Immature natural killer cell (primary cell): ENCODE measurements at places on chromosomes 3 and 15.

- DNase-seq, result no peak
These were observed 102.5 kb downstream of the IQSEC1 start for GRCh38 chr3:12970684-12971083.

GRCh38 chr15:96332637-96333121 is 2.2 kb downstream of the NR2F2 start:
- no peak for DNase-seq

GRCh38 chr15:58313304-58313703 is 118.5 kb upstream of the LIPC start:
- DNase-seq, result peak; percentile 29

GRCh38 chr15:65752151-65752700 is 39.9 kb downstream of the DENND4A start:
- DNase-seq, result no peak

GRCh38 chr15:89378296-89379151 is 43.9 kb upstream of the POLG start:
- peak; percentile 44 for DNase-seq

GRCh38 chr3:174223042-174223441 is 636.1 kb upstream of the NAALADL2 start:
- DNase-seq, result no peak

DNA sequence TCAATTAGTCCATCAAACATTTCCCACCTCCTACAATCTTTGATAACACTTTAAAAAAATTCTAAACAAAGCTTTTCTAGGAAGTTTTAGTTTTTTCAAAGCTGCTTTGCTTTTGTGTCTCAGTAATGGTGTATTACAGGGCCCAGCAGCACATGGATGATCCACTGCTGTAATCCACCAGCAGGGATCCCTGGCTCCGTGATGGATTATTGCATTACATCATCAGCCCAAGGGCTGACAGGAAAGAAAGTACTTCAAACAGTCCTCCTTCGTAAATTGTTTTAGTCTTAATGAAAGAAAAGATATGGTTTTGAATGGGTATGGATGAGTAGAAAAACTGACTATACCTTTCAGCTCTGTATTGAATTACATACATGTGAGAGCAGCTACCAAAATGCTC is 688.9 kb upstream of the NAALADL2 start:
- no peak for DNase-seq

DNA sequence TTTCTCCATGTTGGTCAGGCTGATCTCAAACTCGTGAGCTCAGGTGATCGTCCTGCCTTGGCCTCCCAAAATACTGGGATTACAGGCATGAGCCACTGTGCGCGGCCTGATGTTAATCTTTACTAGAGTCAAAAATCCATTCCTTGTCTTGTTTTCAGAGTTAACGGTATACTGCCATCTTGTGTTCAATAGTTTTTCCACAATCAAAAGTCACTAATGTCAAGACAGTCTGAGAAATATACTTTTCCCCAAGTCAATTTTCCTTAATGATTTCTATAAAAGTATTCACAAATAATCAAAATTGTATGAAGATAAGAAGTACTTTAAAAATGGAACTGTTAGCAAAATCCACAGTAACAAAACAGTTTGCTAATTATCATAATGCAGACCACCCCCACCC is 8.5 kb downstream of the CRBN start:
- peak; percentile 39 for DNase-seq

DNA sequence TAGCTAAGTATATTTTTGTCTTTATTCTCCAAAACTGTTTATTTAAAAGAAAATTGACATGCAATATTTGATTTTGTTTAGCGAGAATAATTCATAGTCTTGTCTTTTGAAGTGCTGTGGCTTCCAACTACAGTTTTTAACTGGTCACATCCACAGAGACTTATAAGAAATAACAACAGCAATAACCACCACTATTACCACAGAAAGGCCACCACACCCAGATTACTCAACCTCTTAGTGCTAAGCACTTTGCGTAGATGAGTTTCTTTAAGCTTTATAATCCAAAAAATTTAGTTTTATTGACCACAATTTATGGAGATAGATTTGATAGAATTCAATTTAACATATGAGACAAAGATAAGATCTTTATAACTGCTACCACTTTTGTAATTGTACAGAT is 468.4 kb upstream of the UBE2E2 start:
- no peak for DNase-seq

- no peak for DNase-seq
These were observed 16.3 kb downstream of the SYNM start for GRCh38 chr15:99121207-99121606.

- DNase-seq, result no peak
These were observed 21.9 kb downstream of the PIK3CB start for GRCh38 chr3:138812806-138813205.

GRCh38 chr3:69674752-69675151 is 64.5 kb upstream of the MITF start:
- no peak for DNase-seq

DNA sequence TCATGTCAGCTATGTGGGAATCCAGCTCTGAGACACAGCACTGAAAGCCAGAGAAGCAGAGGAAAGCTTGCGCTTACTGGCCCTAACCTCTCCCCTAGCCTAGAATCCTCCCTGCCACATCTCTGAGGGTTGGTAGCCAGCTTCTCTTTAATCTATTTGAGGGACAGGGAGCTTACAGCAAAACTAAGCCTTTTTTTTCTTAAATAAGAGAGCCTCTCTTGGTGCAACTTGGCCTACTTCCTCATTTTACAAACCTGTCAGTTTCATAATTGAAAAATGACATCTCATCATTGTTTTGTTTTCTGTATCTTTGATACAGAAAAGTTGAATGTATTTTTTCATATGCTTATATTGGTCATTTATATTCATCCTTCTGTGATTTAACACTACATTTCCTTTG is 193.9 kb downstream of the ZNF621 start:
- DNase-seq, result no peak

- DNase-seq, result no peak
These were observed 154.9 kb downstream of the EBLN2 start for GRCh38 chr3:73216310-73216709.

GRCh38 chr15:35669432-35670045 is 123.6 kb upstream of the DPH6 start:
- DNase-seq, result no peak

- no peak for DNase-seq
These were observed 55.8 kb upstream of the TSPAN3 start for GRCh38 chr15:77126529-77127326.

GRCh38 chr3:127488141-127488672 is 102.3 kb downstream of the TPRA1 start:
- DNase-seq, result no peak

GRCh38 chr3:37751537-37751936 is 110.1 kb upstream of the CTDSPL start:
- no peak for DNase-seq

GRCh38 chr3:37024092-37024491 is 30.8 kb downstream of the MLH1 start:
- no peak for DNase-seq

DNA sequence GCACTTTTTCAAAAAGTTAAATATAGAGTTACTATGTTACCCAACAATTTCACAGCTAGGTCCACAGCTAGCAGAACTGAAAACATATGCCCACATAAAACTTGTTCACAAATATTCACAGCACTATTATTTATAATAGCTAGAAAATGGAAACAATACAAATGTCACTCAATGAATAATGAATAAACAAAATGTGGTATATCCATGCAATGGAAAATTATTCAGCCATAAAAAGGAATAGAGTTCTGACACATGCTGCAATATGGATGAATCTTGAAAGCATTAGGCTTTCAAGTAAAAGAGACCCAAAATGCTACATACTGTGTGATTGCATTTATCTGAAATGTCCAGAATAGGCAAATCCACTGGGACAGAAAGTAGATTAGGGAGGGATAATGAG is 111.9 kb downstream of the MECOM start:
- DNase-seq, result no peak

GRCh38 chr15:60914360-60914759 is 314.7 kb downstream of the RORA start:
- DNase-seq, result no peak

DNA sequence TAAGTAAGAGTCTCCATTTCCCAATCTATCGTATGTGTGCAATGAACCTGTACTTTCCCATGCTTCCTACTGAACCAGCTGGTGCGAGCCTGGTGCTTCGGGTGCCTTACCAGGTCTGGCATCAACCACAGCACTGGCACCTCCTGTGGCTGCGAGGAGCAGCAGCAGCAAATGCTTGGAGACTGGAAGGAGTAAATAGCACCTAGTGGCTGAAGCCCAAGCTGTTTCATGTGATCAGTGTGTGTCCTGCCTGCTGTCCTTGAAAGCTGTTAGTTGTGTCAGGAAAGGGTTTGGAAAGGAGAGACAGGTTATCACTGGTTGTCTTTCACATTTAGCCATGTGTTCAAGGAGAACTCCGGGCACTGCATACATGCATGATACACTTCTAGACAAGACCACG is 31.8 kb downstream of the PCOLCE2 start:
- no peak for DNase-seq

- no peak for DNase-seq
These were observed 39.3 kb downstream of the NFKBIZ start for GRCh38 chr3:101888653-101889052.

DNA sequence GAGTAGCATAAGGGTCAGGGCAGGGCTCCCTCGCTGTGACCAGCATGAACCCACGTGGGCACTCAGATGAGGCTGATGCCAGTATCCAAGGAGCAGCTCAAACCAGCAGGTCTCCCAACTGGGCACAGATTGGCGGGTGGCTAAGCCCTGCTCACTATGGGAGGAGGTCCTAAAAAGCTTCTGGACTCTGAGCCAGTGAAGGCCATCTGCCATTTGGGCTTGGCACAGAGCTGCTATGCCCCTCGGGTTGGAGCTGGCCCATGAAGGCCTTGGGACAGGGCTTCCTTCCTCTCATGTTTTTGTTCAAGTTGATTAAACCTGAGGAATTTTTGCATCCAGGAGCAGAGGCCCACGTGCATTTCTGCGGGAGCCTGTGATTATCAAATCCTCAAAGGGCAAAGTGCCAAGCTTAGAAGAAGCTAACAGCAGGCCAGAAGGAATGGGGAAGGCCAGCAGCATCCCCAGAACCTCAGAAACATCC is 4.3 kb upstream of the STRA6 start:
- DNase-seq, result no peak

GRCh38 chr3:52317208-52318000 is 1.3 kb downstream of the DNAH1 start:
- DNase-seq, result peak; percentile 72

DNA sequence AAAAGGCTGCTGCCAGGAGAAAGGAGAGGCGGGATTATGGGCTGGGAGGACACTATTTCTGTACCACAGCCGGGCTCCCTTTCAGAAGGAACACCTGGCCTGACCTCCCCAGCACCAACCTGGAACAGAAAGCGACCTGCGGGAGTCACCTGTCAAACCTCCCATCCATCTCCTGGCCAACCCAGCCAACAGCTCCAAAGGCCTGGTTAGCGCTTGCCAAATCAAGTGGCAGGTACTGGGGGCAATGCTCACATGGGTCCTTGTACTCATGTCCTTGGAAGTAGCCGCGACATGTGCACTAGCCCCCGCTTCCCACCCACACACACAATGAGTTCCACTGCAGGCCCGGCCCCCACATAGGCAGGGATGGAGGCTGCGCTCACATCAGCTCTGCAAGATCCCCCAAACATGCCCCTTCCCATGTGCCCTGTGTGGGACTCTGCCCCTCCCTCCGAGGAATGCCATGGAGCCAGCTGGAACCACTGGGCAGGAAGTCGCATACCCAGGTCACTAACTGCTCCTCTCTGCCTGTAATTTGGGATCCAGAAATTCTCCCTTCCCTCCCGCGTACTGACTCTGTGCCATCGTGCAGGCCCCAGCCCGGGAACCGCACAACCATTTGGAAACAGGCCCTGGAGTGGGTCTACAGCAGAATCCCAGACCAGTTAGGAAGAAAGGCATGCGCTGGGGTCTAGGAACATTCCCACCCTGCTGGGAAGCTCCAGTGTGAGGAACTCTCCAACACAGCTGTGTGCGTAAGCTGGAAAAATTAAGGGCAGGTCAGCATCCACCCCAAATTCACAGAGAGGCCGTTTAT is 98.9 kb downstream of the LRIG1 start:
- DNase-seq, result no peak

- no peak for DNase-seq
These were observed 63.4 kb upstream of the CADPS start for GRCh38 chr3:62938583-62938982.

DNA sequence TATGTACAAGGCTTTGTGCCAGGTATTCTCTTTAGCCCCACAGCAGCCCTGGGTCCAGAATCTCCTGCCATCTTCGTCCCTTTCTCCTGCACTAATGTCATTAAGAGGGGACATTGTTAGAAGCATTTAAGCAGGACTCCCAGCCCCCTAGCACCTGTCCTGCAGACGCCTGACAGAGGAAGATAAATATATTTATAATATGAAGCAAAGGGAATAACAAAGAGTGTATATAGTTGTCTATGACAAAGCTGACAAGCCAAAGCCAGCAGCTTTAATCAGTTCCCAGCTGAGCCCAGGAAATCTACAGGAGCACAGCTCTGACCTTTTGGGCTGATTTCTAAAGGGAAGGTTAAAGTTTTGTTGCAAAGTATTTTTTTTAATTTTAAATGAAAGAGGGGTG is 96.0 kb downstream of the MEGF11 start:
- no peak for DNase-seq

DNA sequence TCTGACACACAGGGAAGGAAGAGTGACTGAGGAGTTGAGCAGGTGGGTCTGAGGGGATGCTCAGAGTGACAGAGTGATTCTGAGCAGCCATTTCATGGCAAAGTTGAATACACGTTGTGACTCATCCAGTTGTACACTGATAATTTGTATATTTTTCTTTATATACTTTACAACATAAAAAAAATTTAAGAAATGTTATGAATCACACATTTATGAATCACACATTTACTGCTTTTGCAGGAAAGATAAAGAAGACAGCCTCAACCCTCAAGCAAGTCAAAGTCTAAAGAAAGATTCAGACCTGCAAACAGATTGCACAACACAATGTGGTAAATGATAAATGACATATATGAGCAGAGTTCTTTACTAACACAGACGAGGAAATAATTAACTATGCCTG is 21.0 kb upstream of the CHMP2B start:
- no peak for DNase-seq

- no peak for DNase-seq
These were observed 1.3 kb downstream of the ELL3 start for GRCh38 chr15:43775411-43775965.

- DNase-seq, result no peak
These were observed 230.0 kb upstream of the ST8SIA2 start for GRCh38 chr15:92163641-92164040.

- DNase-seq, result no peak
These were observed 222.3 kb downstream of the NR1D2 start for GRCh38 chr3:24167429-24167828.

GRCh38 chr15:65375871-65376607 is 1.8 kb downstream of the IGDCC3 start:
- DNase-seq, result no peak

DNA sequence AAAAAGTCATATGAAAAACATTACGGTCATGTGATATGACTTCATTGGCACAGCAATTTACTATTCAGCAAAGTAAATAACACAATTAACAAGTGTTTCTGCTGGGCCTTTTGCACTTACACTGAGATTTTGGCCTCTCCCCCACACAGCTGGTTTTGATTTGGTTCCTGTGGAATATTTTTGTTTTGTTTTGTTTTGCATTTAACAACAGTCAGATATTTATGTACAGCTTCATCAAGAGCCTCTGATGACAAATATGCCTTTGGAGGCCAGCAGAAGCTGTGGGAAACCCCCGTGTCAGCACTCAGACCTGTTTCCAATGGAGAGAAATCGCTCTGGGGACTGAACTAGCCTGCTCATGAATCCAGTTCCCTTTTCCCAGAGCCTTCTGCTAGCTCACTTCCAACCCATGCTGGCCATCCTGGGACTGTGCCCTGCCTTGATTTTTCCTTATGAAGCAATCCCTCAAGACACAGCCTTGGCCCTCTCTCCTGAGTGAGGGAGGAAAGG is 161.9 kb downstream of the ATG7 start:
- DNase-seq, result no peak

GRCh38 chr3:165643425-165643824 is 193.8 kb downstream of the BCHE start:
- no peak for DNase-seq
